ENCODE measurements at places on chromosomes 11 and 22. TPM values are rescaled to one million over a fixed set of nuclear protein-coding genes. Genes with fewer than 3 reads are reported as not detected.

The DGCR6 gene
- total RNA-seq: 0.63 TPM

The MS4A1 gene
- total RNA-seq: not detected

The SEPTIN5 gene
- total RNA-seq: 51.3 TPM

The MRGPRG gene
- total RNA-seq: not detected

The HBD gene
- total RNA-seq: 0.34 TPM

The KDM4E gene
- not detected for total RNA-seq

The SULT4A1 gene
- 0.47 TPM for total RNA-seq

The STK33 gene
- total RNA-seq: 1.4 TPM

The RTN4RL2 gene
- under 0.01 TPM for total RNA-seq
